ENCODE measurements at places on chromosomes 3 and 15. TPM values are rescaled to one million over a fixed set of nuclear protein-coding genes. Genes with fewer than 3 reads are reported as not detected.

C3orf18 gene
- total RNA-seq, result 23.1 TPM

MOBP gene
- not detected for total RNA-seq

HDGFL3 gene
- total RNA-seq, result 45.8 TPM

NECTIN3 gene
- total RNA-seq, result 35.1 TPM

VIPR1 gene
- 1.2 TPM for total RNA-seq

RAB6B gene
- total RNA-seq, result 2.0 TPM

IQCF6 gene
- not detected for total RNA-seq

NANOGP8 gene
- total RNA-seq, result 0.27 TPM

HRG gene
- total RNA-seq, result 0.04 TPM

CLEC3B gene
- 184 TPM for total RNA-seq

CPLX3 gene
- total RNA-seq, result not detected

ZNF620 gene
- 2.9 TPM for total RNA-seq

ADGRG7 gene
- not detected for total RNA-seq

SUCNR1 gene
- total RNA-seq, result 0.04 TPM

C3orf80 gene
- 0.13 TPM for total RNA-seq

GMPS gene
- 32.0 TPM for total RNA-seq

CASR gene
- not detected for total RNA-seq

DNAH12 gene
- 0.58 TPM for total RNA-seq

SLC2A2 gene
- under 0.01 TPM for total RNA-seq

FAM81A gene
- total RNA-seq, result 0.35 TPM

CIDEC gene
- total RNA-seq, result 0.13 TPM

CPNE9 gene
- total RNA-seq, result 0.09 TPM

MEX3B gene
- total RNA-seq, result 7.7 TPM

CNTN3 gene
- total RNA-seq, result 9.8 TPM

PROS1 gene
- total RNA-seq, result 22.5 TPM

FBXW12 gene
- total RNA-seq, result 0.09 TPM

MYZAP gene
- 2.9 TPM for total RNA-seq

NMB gene
- total RNA-seq, result 3.0 TPM

SNTN gene
- total RNA-seq, result not detected

LTK gene
- 9.4 TPM for total RNA-seq

CCDC54 gene
- total RNA-seq, result not detected

SPTBN5 gene
- total RNA-seq, result 6.3 TPM

ANKRD34C gene
- total RNA-seq, result under 0.01 TPM

ZPLD1 gene
- under 0.01 TPM for total RNA-seq

TNFSF10 gene
- total RNA-seq, result 11.3 TPM
